ENCODE measurements at places on chromosomes 1 and 21.

DNA sequence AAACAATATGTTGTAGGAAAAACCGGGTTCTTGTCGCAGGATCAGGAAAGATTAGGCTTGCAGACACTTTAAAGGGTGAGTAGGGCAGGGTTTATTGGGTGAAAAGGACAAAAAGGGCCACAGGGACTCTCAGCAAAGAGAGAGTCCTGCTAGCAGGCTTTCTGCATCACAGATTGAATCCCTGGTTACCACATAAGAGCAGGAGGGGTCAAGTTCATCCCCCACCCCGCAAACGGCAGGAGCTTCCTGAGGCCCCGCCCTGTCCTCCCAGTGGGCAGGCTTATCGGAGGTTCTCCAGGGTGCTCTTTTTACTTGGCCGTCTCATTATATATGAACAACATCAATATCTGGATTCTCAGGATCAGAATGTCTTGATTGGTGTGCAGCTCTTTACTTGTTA is 47.7 kb downstream of the SYCP1 start:
- no peaks in the 10 kb centered on the region for H3K36me3 ChIP-seq
- peak; percentile 29 for DNase-seq
- H3K4me3 ChIP-seq, result peak overlapping the region; percentile 69
- H3K4me1 ChIP-seq, result peaks cover 11% of the 10 kb centered on the region
- H3K27me3 ChIP-seq, result peaks cover 2% of the 10 kb centered on the region
- H3K27ac ChIP-seq, result peak overlapping the region; percentile 79

- H3K4me3 ChIP-seq, result no peak overlapping the region
- H3K27ac ChIP-seq, result no peak overlapping the region
- H3K27me3 ChIP-seq, result peaks cover 8% of the 10 kb centered on the region
- DNase-seq, result no peak
- peaks cover 17% of the 10 kb centered on the region for H3K4me1 ChIP-seq
Observed at GRCh38 chr21:37199057-37199924, 67.8 kb downstream of the VPS26C start.

GRCh38 chr1:245541369-245541768 is 386.6 kb downstream of the KIF26B start:
- no peaks in the 10 kb centered on the region for H3K4me1 ChIP-seq
- DNase-seq, result no peak
- H3K36me3 ChIP-seq, result no peaks in the 10 kb centered on the region
- H3K27me3 ChIP-seq, result no peaks in the 10 kb centered on the region
- no peak overlapping the region for H3K4me3 ChIP-seq

DNA sequence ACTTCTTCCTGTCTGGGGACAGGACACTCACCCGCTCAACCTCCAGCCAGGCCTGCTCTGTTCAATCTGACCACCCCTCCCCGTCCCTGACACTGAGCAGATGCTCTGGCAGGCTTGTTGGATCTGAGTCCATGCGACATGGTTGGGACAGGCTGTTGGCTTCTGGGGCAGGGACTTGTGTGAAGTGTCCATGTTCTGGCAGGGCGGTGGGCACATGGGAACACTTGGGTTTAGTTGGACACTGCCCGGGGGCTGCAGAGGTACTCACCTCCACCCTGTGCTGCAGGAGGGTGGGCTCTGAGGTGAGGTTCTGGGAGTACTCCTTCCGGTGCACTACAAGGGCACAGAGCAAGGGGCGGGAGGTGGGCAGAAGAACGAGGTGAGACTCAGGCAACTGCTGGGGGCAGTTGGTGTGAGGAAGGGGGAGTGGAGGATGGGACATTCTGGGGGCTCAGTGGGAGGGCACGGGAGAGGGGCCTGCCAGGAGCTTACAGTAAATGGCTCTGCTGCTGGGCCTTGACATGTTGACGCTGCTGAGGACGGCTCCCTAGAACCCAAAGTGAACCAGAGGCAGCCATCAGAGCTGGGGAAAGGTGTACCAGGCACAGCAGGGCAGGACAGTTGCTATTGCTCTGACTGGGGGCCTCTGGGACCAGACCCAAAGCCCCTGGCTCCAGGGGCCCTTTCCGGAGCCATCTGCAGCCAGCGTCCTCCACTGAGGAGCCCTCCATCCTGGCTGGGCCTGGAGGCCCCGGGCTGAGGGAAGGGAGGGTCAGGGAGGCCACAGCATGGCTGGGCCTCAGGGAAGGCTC is 2.3 kb downstream of the EPS8L3 start:
- no peaks in the 10 kb centered on the region for H3K36me3 ChIP-seq
- H3K4me1 ChIP-seq, result no peaks in the 10 kb centered on the region
- H3K4me3 ChIP-seq, result no peak overlapping the region
- no peak overlapping the region for H3K27ac ChIP-seq
- peak; percentile 6 for DNase-seq

DNA sequence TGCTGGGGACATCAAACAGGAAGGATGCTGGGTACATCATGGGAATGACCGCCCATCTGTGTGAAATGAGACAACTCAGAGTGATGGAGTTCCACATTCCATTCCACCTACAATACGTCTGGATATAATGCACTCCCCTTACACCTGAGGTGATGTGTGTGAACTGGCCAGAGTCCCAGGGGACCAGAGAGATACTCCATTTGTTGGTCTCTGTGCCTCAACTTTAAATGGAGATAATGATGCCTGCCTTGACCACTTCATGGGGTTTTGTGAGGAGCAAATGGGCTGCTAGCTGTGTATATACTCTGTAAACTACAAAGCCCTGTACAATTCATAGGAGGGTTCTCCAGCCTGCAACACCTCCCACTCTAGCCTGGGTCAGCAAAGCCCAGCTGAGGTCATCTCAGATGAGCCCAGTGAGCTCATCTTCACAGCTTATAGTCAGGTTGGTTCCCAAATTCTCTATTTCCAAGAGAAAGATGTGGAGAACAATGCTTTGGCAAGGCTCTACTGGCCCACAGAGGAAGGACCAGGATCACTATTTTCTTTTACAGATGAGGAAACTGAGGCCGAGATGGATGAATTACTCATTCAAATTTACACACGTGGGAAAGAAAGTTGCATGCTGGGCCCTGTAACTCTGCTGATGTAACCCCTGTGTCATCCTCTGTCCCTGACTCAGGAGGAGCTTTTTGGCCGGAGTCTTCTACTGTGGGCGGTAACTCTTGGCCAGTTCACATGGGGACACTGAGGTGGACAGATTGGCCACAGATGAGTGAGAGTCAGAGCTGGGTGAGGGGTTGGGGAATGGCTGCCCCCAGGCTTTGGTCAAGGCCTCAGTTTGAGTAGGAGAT is 105.6 kb upstream of the GCLM start:
- H3K4me1 ChIP-seq, result peaks cover 35% of the 10 kb centered on the region
- H3K27me3 ChIP-seq, result peaks cover 4% of the 10 kb centered on the region
- peak overlapping the region; percentile 48 for H3K27ac ChIP-seq
- no peak overlapping the region for H3K4me3 ChIP-seq
- H3K36me3 ChIP-seq, result peaks cover 4% of the 10 kb centered on the region

- H3K4me3 ChIP-seq, result no peak overlapping the region
- H3K4me1 ChIP-seq, result no peaks in the 10 kb centered on the region
- no peak for DNase-seq
- peaks cover 22% of the 10 kb centered on the region for H3K36me3 ChIP-seq
- peaks cover 7% of the 10 kb centered on the region for H3K27me3 ChIP-seq
Observed at GRCh38 chr1:29657816-29658215, 421.5 kb downstream of the PTPRU start.

- DNase-seq, result no peak
- H3K4me3 ChIP-seq, result no peak overlapping the region
- no peak overlapping the region for H3K27ac ChIP-seq
Observed at GRCh38 chr21:25313829-25314228, 293.5 kb downstream of the MRPL39 start.

- no peak for DNase-seq
- no peak overlapping the region for H3K4me3 ChIP-seq
- H3K36me3 ChIP-seq, result no peaks in the 10 kb centered on the region
- H3K4me1 ChIP-seq, result no peaks in the 10 kb centered on the region
- peaks cover 3% of the 10 kb centered on the region for H3K27me3 ChIP-seq
Observed at GRCh38 chr1:112672009-112672408, 2.5 kb upstream of the MOV10 start.

DNA sequence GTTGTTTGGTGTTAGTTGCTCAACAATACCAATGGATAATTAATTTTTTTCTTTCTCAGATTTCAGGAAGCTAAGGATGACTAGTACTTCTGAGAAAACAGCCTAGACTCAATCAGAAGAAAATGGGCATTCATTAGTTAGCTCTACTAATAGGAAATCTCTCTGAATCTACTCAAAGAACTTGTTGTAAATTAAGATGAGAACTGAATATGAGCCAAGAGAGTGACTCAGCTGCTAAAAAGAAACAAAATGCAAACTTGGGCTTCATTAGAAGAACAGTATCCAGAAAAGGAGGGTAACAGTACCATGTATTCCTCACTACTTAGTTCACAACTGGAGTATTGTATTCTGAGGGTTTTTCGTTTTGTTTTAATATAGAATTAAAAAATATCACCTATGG is 12.5 kb downstream of the FOXJ3 start:
- peaks cover 3% of the 10 kb centered on the region for H3K4me1 ChIP-seq
- no peak overlapping the region for H3K4me3 ChIP-seq
- no peaks in the 10 kb centered on the region for H3K27me3 ChIP-seq
- no peak overlapping the region for H3K27ac ChIP-seq
- DNase-seq, result no peak

GRCh38 chr21:36909423-36909822 is 57.0 kb downstream of the HLCS start:
- no peak overlapping the region for H3K4me3 ChIP-seq
- H3K4me1 ChIP-seq, result peaks cover 18% of the 10 kb centered on the region
- H3K27me3 ChIP-seq, result peaks cover 6% of the 10 kb centered on the region
- no peak overlapping the region for H3K27ac ChIP-seq
- DNase-seq, result no peak

DNA sequence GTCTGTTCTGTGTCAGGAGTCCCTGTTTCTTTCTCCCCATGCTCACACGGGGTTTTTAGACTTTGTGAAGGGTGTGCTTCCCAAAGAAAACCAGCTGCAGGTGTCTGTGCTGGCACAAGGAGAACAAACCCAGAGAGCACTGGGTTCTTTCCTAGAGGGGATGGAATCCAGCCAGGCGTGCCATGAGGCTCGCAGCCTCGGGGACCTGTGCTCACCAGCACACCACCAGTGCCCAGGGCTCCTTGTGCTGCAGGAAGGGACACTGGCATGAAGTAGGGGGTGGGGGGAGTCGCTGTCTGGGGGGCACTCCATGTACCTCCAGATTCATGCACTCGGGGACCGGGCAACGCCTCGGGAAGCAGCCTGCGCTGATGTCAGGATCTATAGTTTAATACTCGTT is 57.9 kb downstream of the AGPAT3 start:
- H3K36me3 ChIP-seq, result no peaks in the 10 kb centered on the region
- H3K27me3 ChIP-seq, result peaks cover 3% of the 10 kb centered on the region
- no peak overlapping the region for H3K4me3 ChIP-seq
- H3K4me1 ChIP-seq, result peaks cover 25% of the 10 kb centered on the region
- DNase-seq, result no peak
- no peak overlapping the region for H3K27ac ChIP-seq

GRCh38 chr21:45959779-45960390 is 21.7 kb upstream of the COL6A1 start:
- H3K27ac ChIP-seq, result no peak overlapping the region
- no peaks in the 10 kb centered on the region for H3K4me1 ChIP-seq
- no peak overlapping the region for H3K4me3 ChIP-seq
- no peak for DNase-seq
- H3K36me3 ChIP-seq, result peaks cover 36% of the 10 kb centered on the region
- peaks cover 2% of the 10 kb centered on the region for H3K27me3 ChIP-seq

DNA sequence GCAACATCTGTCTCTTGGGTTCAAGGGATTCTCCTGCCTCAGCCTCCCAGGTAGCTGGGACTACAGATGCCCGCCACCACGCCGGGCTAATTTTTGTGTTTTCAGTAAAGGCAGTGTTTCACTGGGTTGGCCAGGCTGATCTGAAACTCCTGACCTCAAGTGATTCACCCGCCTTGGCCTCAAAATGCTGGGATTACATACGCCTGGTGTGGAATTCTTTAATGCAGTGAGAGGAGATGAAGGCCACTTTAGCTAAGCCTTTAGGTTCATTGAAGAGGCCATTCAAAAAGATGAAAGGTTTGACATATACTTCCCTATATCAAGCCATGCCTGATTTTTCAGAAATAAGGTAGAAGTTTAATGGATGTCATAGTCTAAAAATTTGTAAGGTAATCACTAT is 162.7 kb downstream of the ST6GALNAC3 start:
- no peak overlapping the region for H3K27ac ChIP-seq
- no peak for DNase-seq
- no peak overlapping the region for H3K4me3 ChIP-seq
- H3K4me1 ChIP-seq, result peaks cover 25% of the 10 kb centered on the region
- peaks cover 1% of the 10 kb centered on the region for H3K27me3 ChIP-seq
- no peaks in the 10 kb centered on the region for H3K36me3 ChIP-seq

DNA sequence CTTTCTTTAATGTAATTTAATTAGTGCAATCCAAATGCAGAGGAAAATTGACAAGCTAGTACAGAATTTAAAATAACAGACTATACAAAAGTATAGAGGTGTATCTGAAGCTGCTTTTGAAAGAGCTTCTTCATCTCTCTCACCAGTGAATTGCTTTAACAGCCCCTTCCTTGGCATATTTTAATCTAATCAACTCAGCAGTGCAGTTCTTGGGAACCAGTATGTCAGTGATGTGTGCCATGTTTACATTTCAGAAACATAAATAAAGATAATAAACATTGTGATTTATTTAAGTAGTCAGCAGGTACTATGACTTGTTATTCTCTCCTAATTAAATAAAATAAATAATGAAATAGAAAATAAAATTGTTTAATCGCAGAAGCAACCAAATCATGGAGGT is 1260.6 kb downstream of the NCAM2 start:
- no peaks in the 10 kb centered on the region for H3K36me3 ChIP-seq
- H3K4me3 ChIP-seq, result no peak overlapping the region
- no peak overlapping the region for H3K27ac ChIP-seq
- DNase-seq, result no peak

- H3K27ac ChIP-seq, result no peak overlapping the region
- no peaks in the 10 kb centered on the region for H3K36me3 ChIP-seq
- DNase-seq, result no peak
- no peaks in the 10 kb centered on the region for H3K4me1 ChIP-seq
Observed at GRCh38 chr1:159786966-159787365, 6.2 kb downstream of the DUSP23 start.

DNA sequence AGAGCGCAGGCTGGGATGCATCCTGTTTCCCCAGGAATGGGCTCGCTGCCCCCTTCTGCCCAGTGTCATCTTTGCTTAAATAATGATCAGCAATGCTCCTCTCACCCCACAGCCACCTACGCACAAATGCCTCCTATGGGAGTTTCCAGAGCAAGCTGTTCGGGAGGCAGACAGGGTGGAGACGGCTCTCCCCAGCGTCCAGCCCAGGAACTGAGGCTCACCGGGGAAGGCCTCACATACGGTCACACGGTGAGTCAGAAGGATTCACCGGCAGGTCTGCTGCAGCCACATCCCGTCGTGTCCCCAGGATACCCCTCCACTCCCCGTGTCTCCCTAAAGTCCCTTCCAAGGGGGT is 40.3 kb upstream of the RUNX3 start:
- H3K4me3 ChIP-seq, result no peak overlapping the region
- H3K27me3 ChIP-seq, result peaks cover 2% of the 10 kb centered on the region

Data from glutamatergic neuron (in vitro differentiated cells).